ENCODE measurements at places on chromosomes 7 and 10.

GRCh38 chr10:92493362-92493761 is 80.5 kb downstream of the IDE start:
- no peak for DNase-seq

DNA sequence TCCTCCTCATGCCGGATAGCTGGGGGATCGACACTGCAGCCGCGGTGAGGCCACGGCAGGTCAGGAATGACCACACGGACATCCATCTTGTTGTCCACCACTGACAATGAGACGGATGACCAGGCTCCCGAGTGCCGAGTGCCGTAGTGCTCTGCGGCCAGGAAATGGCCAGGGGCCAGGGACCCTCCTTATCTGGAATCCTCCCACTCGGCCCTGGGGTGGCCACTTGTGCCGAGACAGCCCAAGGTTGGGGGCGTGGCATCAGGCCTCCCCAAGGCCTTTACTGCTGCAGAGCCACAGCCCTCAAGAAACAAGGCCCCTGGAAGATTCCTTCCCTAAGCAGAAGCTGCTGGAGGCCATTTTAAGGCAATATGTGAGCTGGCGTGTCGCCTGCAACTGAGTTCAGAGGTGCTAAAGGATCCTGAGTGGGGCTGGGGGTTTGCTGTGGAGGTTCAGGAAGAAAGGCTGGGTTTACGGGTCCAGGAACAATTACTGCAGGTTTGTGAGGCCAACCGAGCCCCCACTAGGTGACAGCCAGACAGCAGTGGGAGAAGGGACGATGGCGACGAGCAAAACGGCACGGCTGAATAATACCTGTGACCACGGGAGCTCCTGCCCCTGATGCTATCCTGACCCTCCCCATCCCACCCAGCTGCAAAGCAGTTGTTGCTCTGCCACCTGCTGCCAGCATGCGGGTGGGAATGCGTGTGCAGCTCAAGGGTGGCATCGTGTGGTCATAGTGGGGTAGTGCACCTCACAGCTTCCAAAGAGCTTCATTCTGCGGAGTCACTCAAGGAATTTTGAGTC is 31.6 kb upstream of the LEP start:
- peak; percentile 86 for DNase-seq

DNA sequence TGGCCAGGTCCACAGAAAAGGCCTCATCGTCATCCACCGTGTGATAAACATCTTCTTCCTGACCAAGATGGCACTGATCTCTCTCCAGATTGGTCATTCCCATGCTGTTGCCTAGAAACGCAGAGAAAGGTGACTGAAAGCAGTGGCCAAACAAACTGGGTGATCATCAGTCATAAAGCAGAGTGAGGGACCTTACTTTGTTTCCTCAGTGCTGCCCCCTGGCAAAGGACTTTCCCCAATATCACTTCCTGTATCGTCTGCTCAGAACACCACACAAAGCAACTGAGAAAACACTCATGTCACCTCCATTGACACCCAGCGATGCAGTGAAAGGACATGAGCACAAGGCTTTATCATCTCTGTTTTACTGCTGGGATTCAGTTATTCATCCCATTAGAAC is 40.0 kb upstream of the TM9SF3 start:
- DNase-seq = no peak

GRCh38 chr7:73986158-73986631 is 41.8 kb upstream of the ELN start:
- DNase-seq = no peak

GRCh38 chr7:121516821-121517220 is 120.7 kb upstream of the FAM3C start:
- DNase-seq = no peak

- no peak for DNase-seq
Measured at GRCh38 chr7:158648787-158649186, 55.8 kb downstream of the NCAPG2 start.
